ENCODE measurements at places on chromosomes 3 and 15. TPM values are rescaled to one million over a fixed set of nuclear protein-coding genes. Genes with fewer than 3 reads are reported as not detected.

DNA sequence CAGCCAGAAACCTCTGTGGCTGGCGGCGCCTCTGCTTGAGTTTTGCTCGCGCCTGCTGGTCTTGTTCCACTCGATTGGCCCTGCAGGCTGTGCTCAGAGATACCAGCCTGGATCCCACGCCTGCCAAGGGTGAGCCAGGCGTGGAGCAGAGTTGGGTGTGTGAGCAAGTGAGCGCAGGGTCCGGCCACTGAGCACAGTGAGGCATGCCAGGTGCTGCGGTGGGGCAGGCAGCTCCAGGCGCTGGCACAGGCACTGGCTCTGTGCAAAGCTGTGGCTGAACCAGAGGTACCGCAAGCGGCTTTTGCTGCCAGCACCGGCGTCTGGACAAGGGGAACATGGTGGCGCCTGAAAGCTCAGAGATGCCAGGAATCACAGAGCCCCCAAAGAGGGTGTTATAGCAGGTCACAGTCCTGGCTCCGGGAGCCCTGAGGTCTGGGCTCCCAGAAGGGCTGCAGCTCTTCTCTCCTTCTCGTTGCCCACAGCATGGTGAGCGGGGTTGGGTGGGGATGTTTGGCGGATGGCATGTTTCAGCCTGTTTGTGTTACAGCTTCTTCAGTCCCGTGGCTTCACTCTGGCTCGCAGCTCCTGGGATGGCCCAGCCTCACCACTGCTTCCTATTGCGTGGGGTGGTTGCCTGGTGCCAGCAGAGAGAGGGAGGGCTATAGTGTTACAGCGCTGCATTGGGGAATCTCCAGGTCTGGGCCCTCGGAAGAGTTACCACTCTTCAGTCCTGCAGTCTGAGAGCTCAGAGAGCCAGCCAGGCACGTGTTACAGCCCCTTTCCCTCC, 73.9 kb downstream of the NR1D2 start:
- DNase-seq, result no peak

CX3CR1 gene
- total RNA-seq, result 2.2 TPM

SMCO1 gene
- total RNA-seq, result not detected

DNA sequence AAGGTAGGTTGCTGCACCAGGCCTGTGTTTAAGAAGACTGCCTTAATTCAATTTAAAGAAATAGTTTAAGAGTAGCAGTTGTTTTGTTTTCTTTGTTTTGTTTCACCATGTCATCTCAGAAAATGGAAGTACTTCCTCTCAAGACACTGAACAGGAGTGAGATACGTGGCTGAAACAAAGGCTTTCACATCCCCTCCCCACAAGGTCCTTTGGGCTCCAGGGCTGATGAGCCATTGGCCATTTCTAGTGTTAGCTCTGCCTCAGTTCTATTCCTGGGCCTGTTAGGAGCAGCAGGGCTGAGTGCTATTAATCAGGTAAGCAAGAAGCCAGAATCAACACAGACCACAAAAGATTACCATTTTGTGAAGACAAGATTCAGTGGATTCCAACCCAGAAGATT, 132.8 kb downstream of the KCNAB1 start:
- no peak for DNase-seq

MST1R gene
- total RNA-seq, result 2.2 TPM

GRCh38 chr3:124410471-124410870, 319.8 kb upstream of the UMPS start:
- no peak for DNase-seq

Data from tibial nerve (tissue), 4 donors.